ENCODE measurements at places on chromosomes 6 and 20.

- DNase-seq, result no peak
Observed at GRCh38 chr6:89596056-89596455, 42.5 kb downstream of the LYRM2 start.

- DNase-seq, result no peak
Observed at GRCh38 chr6:140341272-140341671, 966.8 kb upstream of the CITED2 start.

GRCh38 chr6:52293067-52293466 is 8.5 kb upstream of the MCM3 start:
- no peak for DNase-seq

GRCh38 chr6:72826744-72827438 is 205.0 kb downstream of the KCNQ5 start:
- DNase-seq, result no peak

DNA sequence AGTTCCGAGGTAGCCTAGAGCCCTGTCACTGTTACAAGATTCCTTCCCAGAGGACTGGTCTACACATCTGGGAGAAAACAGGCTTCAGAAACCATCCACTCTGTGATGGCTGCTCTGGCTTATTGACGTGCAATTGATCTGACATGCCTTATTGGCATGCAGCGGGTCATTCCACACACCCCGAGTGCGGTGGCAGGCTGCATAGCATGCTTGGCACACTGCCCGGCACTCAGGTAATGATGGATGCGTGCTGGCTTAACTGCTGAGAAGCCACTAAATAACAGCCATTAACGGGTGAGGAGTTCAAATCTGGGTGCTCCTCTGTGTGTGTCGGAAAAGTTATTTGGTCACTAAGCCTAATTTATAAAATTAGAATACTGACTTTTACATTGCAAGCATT is 67.9 kb upstream of the CDH4 start:
- no peak for DNase-seq

DNA sequence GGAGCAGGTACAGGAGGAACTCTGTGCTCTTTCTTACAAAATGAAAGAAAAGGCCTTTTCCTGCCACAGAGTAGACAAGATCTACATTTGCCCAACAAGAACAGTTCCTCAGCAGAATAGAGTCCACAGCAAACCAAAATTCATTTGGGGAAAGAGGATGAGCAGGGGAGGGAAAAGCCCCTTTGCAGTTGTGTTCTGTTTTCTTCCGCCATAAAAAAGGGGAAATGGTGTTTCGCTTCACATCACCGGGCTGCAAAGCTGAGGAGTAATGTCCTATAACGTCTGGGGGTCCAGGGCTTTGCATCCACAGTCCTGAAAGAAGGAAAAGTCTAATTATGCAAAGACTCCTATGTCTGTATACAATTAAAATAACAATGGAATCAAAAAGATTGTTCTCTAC is at the start of gene GPR31:
Gene GPR31 (minus strand): TSS at position 118 of the 400 bp plus-strand sequence. CDS start 149 bp downstream, outside the sequence.
- DNase-seq, result no peak

- no peak for DNase-seq
Observed at GRCh38 chr20:57620274-57620990, at the start of gene ZBP1. Gene ZBP1, minus strand, starts transcription at chr20:57620426. Its CDS starts 131 bp downstream, at chr20:57620295.

GRCh38 chr6:105692613-105693215 is 289.8 kb upstream of the PREP start:
- no peak for DNase-seq

- no peak for DNase-seq
Observed at GRCh38 chr6:87738744-87739143, 36.7 kb upstream of the AKIRIN2 start.

- DNase-seq, result no peak
Observed at GRCh38 chr20:37225146-37225545, 36.5 kb downstream of the GHRH start.

DNA sequence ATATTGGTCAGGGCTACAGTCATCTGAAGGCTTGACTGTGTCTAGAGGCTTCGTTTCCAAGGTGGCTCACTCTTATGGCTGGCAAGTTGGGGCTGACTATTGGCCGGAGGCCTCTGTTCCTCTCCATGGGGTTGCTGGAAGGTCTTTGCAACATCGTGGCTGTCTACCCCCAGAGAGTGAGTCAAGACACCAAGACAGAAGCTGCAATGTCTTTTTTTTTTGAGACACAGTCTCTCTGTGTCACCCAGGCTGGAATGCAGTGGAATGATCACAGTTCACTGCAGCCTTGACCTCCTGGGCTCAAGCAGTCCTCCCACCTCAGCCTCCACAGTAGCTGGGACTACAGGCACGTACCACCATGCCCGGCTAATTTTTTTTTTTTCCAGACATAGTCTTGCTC is 29.4 kb upstream of the KIF3B start:
- no peak for DNase-seq
